Pancreas (tissue), 10 donors: ENCODE measurements at places on chromosomes 3 and 15. TPM values are rescaled to one million over a fixed set of nuclear protein-coding genes. Genes with fewer than 3 reads are reported as not detected.

GRCh38 chr3:72323773-72324172 is 524.5 kb downstream of the SHQ1 start:
- DNase-seq, result no peak

DNA sequence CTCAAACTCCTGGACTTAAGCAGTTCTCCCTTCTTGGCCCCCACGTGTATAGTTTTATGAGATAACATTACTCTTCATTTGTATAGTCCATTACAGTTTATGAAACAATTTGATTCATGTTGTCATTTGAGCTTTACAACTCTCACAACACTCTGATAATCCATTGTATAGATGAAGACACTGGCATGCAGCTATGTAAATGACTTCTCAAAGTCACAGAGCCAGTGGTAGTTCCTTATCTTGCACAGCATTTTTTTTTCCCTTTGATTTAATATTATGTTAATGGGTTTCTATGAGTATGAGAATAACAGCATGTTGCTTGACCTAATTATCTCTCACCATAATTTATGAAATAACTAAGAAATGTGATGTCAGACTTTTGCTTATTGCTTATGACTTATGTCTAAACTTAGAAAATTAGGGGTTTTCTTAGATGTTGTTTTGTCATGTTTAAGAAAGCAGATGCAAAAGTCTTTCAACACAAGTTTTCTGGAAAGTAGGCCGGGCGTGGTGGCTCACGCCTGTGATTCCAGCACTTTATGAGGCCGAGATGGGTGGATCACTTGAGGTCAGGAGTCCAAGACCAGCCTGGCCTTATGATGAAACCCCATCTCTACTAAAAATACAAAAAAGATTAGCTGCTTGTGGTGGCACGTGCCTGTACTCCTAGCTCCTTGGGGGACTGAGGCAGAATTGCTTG is 13.3 kb downstream of the VPS8 start:
- DNase-seq, result no peak

GRCh38 chr15:62324382-62324781 is 159.3 kb upstream of the C2CD4B start:
- no peak for DNase-seq

DNA sequence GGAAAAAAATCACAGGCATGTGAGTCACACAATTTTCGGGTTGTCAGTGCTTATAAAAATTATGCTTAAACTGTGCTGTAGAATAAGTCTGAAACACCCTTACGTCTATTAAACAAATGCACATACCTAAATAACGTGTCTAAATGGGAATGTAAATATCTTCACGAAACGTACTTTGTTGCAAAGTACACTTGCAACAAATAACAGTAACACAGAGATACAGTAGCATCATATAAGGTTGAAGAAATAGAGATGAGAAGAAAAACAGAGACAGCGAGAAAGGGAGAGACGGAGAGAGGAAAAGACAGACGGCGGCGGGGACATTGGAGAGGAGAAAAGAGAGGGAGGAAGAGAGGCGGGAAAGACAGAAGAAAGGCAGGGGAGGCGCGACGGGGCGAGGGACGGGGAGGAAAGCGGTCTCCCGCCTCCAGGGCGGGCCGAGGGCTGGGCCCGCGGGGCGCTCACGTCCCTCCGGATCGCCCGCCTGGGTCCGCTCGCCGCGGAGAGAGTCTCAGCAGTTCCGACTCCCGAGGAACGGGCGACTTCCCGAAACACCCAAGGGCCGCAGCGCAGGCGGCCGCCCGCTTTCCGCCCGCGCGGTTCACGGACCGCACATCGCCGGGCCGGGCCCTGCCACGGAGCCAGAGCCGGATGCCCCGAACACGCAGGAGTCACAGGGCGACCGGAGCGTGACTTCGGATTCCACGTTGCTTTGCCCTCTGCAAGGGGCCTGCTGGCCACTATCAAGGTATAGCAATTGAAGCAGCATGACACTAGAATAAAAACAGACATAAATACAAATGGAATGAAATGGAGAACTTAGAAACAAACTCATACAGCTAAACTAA is 153.4 kb downstream of the LMLN start:
- DNase-seq, result no peak

- DNase-seq, result no peak
These were observed 24.8 kb downstream of the SH3BP5 start for GRCh38 chr3:15307580-15307979.

- DNase-seq, result no peak
These were observed 102.0 kb downstream of the SST start for GRCh38 chr3:187568171-187568570.

DNA sequence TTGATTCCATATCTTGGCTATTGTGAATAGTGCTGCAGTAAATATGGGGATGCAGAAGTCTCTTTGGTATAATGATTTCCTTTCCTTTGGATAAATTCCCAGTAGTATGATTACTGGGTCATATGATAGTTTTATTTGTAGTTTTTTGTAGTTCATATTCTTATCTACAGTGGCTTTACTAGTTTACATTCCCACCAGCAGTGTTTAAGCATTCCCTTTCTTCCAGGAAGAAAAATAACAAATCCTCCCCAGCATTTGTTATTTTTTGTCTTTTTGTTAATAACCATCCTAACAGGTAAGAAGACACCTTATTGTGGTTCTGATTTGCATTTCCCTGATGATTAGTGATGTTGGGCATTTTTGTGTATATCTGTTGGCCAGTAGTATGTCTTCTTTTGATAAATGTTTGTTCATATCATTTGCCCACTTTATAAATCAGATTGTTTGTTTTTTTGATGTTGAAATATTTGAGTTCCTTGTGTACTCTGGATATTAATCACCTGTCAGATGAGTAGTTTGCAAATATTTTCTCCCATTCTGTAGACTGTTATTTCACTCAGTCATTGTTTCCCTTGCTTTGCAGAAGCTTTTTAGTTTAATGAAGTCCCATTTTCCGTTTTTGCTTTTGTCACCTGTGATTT is 163.3 kb upstream of the THRB start:
- no peak for DNase-seq

GRCh38 chr3:100069472-100069871 is 44.8 kb downstream of the FILIP1L start:
- no peak for DNase-seq

DNA sequence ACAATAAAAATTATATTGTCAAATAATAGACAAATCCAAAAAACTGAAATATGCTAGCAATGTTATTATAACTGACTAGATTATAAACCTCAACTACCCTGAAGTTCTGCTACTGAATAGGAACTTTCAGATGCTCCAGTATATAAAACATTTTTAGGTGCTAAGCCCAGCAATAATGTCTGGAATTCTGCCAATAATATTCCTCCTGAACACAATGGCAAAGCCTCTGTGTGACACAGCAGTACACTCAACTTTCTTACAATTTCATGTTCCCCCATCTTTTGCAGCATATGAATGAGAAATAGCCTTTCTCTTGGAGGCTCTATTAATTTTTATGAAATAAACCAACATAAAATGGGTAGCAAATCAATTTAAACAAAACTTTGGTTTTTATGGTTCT is 29.5 kb downstream of the ATOSA start:
- no peak for DNase-seq

- DNase-seq, result no peak
These were observed 637.1 kb upstream of the CCDC54 start for GRCh38 chr3:106740116-106740515.

GRCh38 chr3:53273146-53273670 is 17.4 kb upstream of the TKT start:
- no peak for DNase-seq

GRCh38 chr15:78232951-78233350 is 1.4 kb downstream of the ACSBG1 start:
- no peak for DNase-seq

- no peak for DNase-seq
These were observed 391.0 kb downstream of the RAP2B start for GRCh38 chr3:153552887-153553604.

DNA sequence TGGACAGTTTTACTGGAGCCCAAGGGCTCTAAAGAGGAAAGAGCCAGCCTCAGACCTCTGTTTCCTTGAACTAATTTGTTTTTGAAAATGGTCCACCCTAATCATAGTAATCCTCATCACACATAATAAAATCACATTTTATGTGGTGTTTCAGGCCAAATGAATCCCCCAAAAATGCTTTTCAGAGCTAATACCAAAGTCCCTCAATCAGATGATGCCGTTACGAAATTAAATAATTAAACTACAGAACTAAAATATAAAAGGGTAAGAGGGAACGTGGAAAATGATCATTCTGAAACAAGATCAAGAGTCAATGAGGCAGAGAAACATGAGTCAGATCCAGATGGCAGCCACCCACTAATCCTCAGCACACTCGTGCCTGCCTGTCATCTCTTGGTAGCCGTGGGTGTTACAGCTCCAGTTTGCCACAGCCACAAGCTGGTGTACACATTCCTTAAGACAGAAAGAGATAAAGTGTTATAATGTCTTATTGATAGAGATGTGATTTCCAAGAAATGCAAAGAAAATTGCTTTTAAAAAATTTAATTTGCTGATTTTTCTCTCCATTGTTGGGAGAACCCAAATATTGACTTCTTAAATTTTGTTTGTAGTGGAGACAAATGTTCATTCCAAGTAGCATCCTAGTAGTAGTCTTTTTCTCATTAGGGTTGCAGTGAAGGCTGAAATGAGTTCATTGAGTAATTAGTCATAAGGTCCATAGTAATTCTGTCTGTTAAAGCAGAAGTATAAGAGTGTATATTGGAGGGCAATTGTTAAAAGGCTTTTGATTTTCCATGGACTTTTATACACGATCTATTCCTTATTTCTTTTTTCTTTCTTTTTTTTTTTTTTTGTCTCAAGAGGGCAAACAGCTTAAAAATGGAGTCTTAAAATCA is 104.2 kb downstream of the AGBL1 start:
- DNase-seq, result no peak

- no peak for DNase-seq
These were observed 289.4 kb downstream of the LSAMP start for GRCh38 chr3:116155841-116156240.

GRCh38 chr15:90423801-90424319 is 35.8 kb downstream of the IQGAP1 start:
- DNase-seq, result no peak

- no peak for DNase-seq
These were observed 92.5 kb downstream of the ADAMTS9 start for GRCh38 chr3:64595253-64595694.

DNA sequence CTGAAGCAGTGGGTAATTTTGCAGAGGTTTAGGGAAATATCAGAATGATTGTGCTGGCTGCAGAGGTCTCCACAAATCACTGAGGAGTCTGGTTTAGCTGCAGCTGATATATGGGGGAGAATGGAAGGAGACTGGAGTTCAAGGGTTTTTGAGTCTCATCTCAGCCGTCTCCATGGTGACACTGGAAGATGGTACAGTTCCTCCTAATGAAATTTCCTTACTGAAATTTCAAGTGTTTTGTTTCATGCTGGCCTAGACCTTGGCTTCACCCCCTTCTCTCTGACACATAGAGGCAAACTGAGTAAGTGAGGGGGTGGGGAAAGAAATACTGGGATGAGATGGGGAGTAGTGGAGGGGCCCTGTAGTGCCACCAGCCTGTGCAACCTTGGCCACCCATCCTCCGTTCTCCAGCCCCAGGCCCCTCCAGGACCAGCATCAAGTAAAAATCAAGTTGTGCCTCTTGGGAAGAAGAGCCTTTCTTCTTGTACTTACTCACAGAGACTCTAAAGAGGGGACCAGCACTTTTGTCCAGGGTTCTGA is 17.8 kb upstream of the MORF4L1 start:
- DNase-seq, result no peak

GRCh38 chr15:74043425-74044266 is 38.7 kb downstream of the GOLGA6A start:
- DNase-seq, result no peak

GRCh38 chr15:90154861-90155626 is 46.1 kb upstream of the SEMA4B start:
- peak; percentile 77 for DNase-seq

DNA sequence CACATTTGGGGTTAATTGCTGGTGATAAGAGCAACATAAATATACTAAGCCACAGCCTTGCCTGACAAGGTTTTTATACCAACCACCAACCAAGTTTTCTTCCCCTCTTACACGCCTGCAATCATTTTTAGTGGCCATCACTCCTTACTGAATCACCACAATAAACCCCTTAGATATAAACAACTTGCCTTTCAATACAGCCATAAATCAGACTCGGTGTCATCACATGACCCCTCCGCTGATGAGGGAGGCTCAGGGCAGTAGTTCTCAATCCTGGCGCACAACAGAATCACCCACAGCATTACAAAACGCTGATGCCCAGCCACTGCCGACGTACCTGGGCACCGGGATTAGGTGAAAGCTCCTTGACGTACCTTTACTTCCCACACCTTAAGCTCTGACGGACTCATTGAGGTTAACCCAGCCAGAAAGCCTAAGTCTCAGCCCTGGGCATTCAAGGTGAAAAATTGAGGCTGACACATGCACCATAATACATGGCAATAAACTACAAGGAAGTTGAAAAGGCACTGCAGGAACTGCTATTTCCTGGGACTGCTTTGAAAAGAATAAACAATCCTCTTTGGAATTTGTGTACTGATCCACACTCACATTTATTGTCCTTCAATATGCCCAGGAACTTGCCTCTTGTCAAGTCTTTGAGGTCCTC is 17.1 kb downstream of the ADCY5 start:
- DNase-seq, result no peak

GRCh38 chr3:123361071-123361470 is 87.8 kb downstream of the ADCY5 start:
- no peak for DNase-seq

DNA sequence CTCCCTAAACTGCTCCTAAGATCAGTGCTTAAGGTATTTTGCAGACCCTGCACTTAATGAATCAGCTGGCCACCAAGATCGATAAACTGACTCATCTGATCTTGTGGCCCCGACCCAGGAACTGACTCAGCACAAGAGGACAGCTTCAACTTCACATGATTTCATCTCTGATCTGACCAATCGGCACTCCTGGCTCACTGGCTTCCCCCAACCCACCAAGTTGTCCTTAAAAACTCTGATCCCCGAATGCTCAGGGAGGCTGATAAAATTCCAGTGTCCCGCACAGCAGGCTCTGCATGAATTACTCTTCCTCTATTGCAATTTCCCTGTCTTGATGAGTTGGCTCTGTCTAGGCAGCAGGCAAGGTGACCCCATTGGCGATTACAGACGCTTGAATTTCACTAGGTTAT is 13.5 kb downstream of the HTR3E start:
- DNase-seq, result no peak

GRCh38 chr3:59368900-59369675 is 319.3 kb upstream of the CFAP20DC start:
- no peak for DNase-seq

SRGAP3 gene
- total RNA-seq, result 2.8 TPM

KBTBD12 gene
- 1.2 TPM for total RNA-seq

IMPG2 gene
- total RNA-seq, result 0.06 TPM

CCDC13 gene
- 0.18 TPM for total RNA-seq

SH2D7 gene
- total RNA-seq, result not detected

PTH1R gene
- total RNA-seq, result 0.49 TPM
